H7 (cell line): ENCODE measurements at places on chromosomes 7 and 10.

GRCh38 chr10:67790534-67791408 lies 47.2 kb downstream of the DNAJC12 start:
- no peak for DNase-seq

DNA sequence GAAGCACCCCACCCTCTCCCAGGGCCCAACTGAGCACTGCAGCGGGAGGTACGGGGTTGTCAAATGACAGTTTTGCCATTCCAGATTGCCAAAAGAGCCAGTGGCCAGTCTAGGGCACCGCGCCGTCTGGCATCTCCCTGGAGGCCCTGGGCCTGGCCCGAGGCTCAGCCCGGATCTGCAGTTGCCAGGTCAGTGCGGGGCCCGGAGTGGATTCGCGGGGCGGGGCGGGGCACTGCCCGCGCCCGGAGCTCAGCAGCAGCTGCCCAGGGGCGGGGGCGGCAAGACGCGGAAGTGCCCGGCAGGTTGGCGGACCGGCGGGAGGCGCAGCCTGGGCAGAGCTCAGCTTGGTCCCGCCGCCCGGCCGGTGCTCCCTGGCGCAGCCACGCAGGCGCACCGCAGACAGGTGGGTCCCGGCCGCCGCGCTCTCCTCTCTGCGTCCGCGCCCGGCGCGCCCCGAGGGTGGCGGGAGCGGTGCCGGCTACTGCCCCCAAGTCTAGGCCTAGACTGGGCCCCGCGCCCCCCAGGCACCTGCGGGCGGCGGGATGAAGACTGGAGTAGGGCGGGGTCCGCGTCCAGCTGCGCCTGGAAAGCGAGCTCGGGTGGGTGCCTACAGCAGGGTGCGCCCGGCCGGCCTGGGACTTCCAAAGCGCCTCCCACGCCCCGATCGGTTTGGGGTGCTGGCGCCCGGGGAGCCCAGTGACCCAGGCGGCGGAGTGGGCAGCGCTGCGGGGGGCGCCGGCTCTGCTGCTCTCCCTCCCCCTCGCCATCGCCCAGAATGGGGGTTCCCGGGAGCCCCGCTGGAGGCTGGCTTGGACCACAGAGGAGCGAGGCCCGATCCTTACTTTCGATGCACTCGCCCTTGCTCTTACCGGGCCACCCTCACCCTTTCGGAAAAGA lies at the start of gene IRF5:
TSS of gene IRF5 (plus strand) at position 281 of the 897 bp plus-strand sequence. CDS start 4,155 bp downstream, outside the sequence.
- DNase-seq: peak; percentile 87

- no peak for DNase-seq
Observed at GRCh38 chr10:76082232-76082631, 650.8 kb downstream of the LRMDA start.

GRCh38 chr7:29839921-29840320 lies 33.6 kb downstream of the WIPF3 start:
- DNase-seq: no peak

DNA sequence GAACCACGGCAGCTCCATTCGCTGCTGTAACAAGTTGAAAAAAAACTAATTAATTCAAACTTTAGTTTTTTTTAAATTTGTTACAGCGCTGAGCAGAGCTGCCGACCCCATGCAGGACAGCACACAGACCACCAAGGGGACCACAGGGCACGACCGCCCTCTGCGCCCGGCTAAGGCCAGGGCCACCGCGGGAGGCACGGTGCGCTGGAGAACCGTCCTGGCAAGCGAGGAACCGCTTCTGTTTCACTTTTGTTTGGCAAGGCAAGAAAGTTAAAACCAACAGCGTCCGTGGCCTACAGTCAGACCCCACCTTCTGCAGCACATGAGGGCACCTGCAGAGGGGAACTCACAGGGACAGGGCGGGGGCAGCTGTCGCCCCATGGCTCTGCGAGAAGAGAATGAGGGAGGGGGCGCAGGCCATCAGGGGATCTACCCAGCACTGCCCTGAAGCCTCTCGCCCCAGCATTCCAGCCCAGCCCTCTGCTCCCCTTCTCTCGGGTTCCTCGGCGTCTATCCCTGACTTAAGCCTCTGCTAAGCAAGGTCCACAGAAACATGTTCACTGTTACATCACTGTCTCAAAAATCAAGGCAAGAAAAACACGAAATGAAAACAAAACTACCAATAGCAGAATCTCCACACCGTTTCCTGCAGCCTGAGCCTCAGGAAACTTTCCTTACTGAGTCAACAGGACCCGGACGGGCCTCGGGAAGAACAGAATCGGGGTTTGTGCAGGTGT lies 204.4 kb downstream of the DIP2C start:
- DNase-seq: peak; percentile 68
